Kasumi-1 (cell line): ENCODE measurements at places on chromosomes 1 and 21.

DNA sequence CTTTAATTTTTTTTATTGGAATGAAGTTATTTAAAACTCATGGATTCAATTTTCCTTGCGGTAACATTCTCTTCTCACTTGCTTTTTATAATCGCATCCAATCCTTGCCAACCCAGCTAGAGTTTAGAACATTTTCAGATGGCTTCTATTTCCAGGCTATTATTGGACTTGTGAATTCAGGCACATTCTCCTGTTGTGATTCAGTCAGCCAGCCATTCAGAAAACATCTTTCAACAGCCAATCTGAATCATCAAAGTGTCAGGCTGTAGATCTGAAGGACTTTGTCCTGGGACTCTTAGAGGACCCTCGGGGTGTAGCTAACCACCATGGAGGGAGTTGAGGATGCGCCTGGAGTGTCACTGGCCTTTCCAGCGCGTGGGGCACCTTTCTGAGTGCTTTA, 92.4 kb downstream of the PRDM2 start:
- DNase-seq = no peak

- no peak for DNase-seq
These were observed 13.8 kb upstream of the NLRP3 start for GRCh38 chr1:247402120-247402675.

DNA sequence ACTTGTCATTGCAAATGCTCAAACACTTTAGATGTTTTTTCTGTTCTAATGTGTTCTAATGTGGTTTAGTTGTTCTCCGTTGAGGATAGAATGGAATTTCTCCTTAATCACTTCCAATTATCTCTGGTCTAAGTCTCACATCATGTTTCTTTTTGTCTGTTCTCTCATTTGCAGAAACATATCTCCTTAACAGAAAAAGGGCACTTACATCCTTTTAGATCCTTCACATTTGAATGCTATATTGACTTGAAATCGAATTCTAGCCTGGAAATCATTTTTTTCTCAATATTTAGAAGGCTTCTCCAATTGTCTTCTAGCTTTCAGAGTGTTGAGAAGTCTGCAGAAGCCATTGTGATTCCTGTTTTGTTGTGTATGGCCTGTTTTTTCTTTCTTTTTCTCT, 7.3 kb upstream of the SAMSN1 start:
- DNase-seq = no peak

- no peak for DNase-seq
These were observed 377.5 kb downstream of the GPATCH2 start for GRCh38 chr1:217253351-217253750.

DNA sequence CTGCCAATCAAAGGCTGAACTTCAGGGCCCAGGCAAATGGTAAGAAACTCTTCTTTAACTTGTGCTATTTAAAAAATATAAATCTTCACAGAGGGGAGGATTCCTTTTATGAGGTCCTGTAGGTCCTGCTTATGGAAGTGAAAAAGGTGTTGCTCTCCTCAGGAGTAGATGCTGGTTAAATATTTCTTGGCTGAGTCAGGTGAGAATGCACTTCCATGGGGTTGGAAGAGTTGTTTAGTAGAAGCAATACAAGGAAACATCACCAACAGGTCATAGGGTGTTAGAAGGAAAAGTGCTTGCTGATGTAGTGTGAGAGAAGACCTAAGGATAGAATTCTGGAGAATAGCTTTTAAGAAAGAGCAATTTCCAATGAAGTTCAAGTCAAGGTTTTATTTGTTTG, 42.2 kb upstream of the ATP1A1 start:
- DNase-seq = no peak
